KG1 (cell line): ENCODE measurements at places on chromosomes 13 and 19.

DNA sequence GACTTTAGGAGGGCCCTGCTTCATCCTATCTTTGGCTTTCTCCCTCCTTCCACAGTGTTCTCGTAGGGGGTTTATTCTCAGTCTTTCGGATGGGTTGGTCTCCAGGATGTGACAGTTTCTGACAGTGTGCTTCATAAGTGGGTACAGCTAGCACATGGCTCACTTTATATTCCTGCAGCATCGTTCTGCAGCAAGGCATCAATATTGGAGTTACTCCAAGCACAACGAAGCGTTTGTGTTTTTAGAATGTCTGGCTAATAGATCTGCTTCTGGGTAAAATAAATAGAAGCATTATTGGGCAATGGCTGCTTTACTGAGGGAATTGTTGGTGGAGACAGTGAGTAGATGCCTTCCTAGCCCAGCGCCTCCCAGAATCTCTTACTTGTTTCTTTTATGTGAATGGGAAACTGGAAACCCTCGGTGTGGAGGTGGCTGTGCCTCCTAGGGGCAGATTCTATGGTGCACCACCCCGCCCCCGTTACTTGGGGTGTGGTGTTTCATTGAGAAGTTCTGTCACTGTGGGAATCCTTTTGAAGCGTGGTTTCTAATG is 2.0 kb downstream of the FARP1 start:
- DNase-seq: no peak

- DNase-seq: no peak
Measured at GRCh38 chr19:16859626-16860025, 29.2 kb upstream of the F2RL3 start.

GRCh38 chr13:95479731-95480130 is 72.8 kb upstream of the CLDN10 start:
- DNase-seq: no peak

DNA sequence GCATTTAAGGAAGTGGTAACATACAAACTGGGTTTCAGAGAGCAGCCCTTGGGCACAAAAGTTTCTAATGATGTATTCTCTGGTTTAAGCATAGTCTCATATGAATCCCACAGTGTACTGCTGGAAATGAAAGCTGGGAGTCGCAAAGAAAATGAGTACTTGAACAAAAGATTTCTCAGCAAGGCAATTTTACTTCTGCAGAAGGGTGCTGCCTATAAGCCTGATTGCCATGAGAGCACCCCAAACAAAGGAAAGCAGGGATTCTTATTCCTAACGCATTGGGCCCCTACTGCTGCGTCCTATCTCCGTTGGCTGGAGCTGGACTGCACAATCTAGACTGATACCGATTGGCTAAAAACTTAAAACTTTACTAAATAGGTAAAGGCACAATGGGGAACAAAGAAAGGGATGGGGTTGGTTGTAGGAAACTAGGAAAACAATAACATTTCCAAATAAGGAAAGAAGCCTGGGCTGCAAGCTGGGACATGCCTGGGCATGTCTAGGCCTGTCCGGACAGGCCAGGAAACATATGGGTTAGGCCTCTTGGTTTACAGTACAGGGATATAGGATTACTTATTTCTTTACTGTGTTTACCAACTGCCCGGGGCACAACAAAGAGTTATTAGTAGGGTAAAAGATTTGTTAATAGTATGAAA is 27.4 kb upstream of the VN1R4 start:
- no peak for DNase-seq

GRCh38 chr19:57239982-57240310 is 486 bp upstream of the ZNF805 start:
- no peak for DNase-seq

- DNase-seq: no peak
Measured at GRCh38 chr19:28883241-28883693, 329.7 kb downstream of the UQCRFS1 start.

GRCh38 chr13:67740871-67741535 is 510.9 kb upstream of the PCDH9 start:
- DNase-seq: no peak
